Panc1 (cell line): ENCODE measurements at places on chromosomes 1 and 21. TPM values are rescaled to one million over a fixed set of nuclear protein-coding genes. Genes with fewer than 3 reads are reported as not detected.

Gene ADGRL2
- total RNA-seq, result 34.2 TPM

Gene LCE3B
- total RNA-seq, result not detected

Gene CFHR5
- total RNA-seq, result not detected

Gene ADORA3
- not detected for total RNA-seq

Gene CD164L2
- 0.13 TPM for total RNA-seq

Gene L1TD1
- 0.18 TPM for total RNA-seq

Gene HUNK
- 0.05 TPM for total RNA-seq

Gene FCER1G
- 0.77 TPM for total RNA-seq

DNA sequence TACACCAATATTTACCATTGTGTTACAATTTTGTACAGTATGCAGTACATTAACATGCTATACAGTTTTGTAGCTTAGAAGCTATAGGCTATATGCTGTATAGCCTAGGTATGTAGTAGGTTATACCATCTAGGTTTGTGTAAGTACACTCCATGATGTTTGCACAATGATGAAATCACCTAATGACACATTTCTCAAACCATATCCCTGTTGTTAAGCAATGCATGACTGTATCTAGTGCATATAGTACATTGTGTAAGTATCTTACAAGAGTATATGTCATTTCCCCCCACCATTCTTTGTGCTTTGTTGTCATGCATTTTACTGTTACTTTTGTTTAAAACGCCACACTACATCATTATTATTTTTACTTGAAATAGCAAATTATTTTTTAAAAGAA, 65.7 kb upstream of the RNF11 start:
- no peak overlapping the region for H3K27ac ChIP-seq
- H3K27me3 ChIP-seq, result no peaks in the 10 kb centered on the region
- no peak overlapping the region for H3K4me3 ChIP-seq
- no peaks in the 10 kb centered on the region for H3K4me1 ChIP-seq
- peak; percentile 75 for DNase-seq
- H3K36me3 ChIP-seq, result no peaks in the 10 kb centered on the region

GRCh38 chr1:21860971-21861370, 48.9 kb downstream of the LDLRAD2 start:
- H3K27me3 ChIP-seq, result no peaks in the 10 kb centered on the region
- H3K36me3 ChIP-seq, result peaks cover 6% of the 10 kb centered on the region; the same call in 1 of the 2 replicates
- no peak for DNase-seq
- no peaks in the 10 kb centered on the region for H3K4me1 ChIP-seq

- H3K36me3 ChIP-seq, result no peaks in the 10 kb centered on the region; the same call in 1 of the 2 replicates
- H3K4me3 ChIP-seq, result peak overlapping the region; percentile 22
- DNase-seq, result no peak
- peaks cover 69% of the 10 kb centered on the region for H3K4me1 ChIP-seq
These were observed 3.3 kb upstream of the IRF2BP2 start for GRCh38 chr1:234613128-234613875.

- DNase-seq, result peak; percentile 63
- H3K4me1 ChIP-seq, result peaks cover 17% of the 10 kb centered on the region
- H3K36me3 ChIP-seq, result no peaks in the 10 kb centered on the region
These were observed 13.4 kb upstream of the NOS1AP start for GRCh38 chr1:162056043-162056442.

GRCh38 chr1:178706432-178706831, 18.6 kb upstream of the RALGPS2 start:
- H3K4me1 ChIP-seq, result no peaks in the 10 kb centered on the region
- DNase-seq, result no peak
- H3K36me3 ChIP-seq, result no peaks in the 10 kb centered on the region
- H3K27me3 ChIP-seq, result peaks cover 3% of the 10 kb centered on the region; the same call in 1 of the 2 replicates
- no peak overlapping the region for H3K4me3 ChIP-seq
- no peak overlapping the region for H3K27ac ChIP-seq

- H3K27ac ChIP-seq, result no peak overlapping the region
- DNase-seq, result no peak
- H3K27me3 ChIP-seq, result no peaks in the 10 kb centered on the region
- H3K36me3 ChIP-seq, result no peaks in the 10 kb centered on the region; the same call in 1 of the 2 replicates
These were observed 47.8 kb upstream of the IKBKE start for GRCh38 chr1:206422525-206422924.

DNA sequence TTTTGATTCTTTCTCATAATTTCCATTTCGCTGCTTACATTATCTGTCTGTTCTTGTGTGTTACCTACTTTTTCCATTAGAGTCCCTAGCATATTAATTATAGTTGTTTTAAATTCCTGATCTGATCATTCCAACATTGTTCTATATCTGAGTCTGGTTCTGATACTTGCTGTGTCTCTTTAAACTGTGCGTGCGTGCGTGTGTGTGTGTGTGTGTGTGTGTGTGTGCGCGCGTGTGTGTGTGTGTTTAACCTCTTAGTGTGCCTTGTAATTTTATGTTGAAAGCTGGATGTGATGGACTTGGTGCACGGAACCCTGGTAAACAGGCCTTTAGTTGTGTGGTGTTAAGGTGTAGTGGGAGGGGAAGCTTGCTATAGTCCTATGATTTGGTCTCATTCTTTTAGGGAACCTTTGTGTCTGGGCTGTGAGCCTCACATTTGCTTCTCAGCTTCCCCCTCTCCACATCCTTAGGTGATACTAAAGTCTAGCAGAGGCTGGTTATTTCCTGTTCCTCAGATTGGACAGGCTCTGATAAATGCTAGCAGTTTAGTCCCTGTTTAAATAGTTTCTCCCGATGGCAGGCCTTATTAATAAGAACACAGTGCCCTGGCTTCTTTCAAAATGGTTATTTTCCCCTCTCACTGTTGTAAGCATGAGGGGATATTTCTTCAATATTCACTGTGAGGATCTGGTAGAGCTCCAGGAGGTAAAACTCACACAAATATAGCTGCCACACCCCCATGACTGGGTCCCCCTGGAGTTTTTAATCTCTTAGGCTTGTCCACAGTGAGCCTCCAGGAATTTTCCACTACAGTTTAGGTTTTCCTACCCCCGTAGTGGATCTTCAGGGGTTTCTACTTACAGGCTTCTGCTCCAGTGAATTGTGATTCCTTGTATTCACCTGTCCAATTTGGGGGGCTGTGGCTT, 118.3 kb downstream of the GALNT2 start:
- H3K27me3 ChIP-seq, result no peaks in the 10 kb centered on the region
- H3K27ac ChIP-seq, result peak overlapping the region; percentile 81
- H3K36me3 ChIP-seq, result no peaks in the 10 kb centered on the region
- peaks cover 22% of the 10 kb centered on the region for H3K4me1 ChIP-seq

DNA sequence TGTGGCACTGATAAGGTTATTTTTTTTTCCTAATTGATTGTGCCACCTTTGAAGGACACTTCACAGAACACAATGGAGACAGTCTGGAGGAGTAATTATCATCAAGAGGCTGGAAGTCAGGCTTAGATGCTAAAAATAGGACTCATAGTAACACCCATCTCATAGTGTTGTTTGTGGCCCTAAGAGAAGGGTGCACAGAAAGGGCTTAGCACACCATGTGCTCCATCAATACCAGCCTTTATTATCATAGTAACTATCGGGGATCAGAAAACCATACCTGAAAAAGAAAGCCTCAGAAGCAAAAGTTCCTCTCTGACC, 11.9 kb downstream of the NIPAL3 start:
- H3K4me3 ChIP-seq, result no peak overlapping the region
- H3K27me3 ChIP-seq, result no peaks in the 10 kb centered on the region
- no peak overlapping the region for H3K27ac ChIP-seq
- no peaks in the 10 kb centered on the region for H3K4me1 ChIP-seq
- no peak for DNase-seq

DNA sequence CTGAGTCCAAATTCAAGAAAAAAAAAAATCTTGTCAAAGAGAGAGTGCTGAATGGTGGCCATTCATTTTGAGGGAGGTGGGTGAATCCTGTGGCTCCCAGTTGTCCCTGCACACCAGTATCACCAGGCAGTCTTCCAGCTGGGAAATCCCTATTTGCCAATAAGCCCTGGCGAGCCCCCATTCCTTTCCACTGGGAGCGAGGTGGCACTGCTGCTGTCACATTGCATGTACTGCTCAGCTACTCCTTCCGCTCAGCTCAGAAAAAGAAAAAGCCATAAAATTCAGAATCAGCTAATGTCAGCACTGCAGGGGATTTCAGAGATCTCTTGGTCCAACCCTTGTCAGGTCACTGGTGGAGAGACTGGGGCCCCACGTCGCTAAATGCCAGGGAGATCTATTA, 298.5 kb downstream of the OMA1 start:
- no peak for DNase-seq
- no peak overlapping the region for H3K4me3 ChIP-seq
- no peak overlapping the region for H3K27ac ChIP-seq
- H3K36me3 ChIP-seq, result no peaks in the 10 kb centered on the region

GRCh38 chr1:3292051-3292722, 162.3 kb upstream of the ARHGEF16 start:
- H3K27ac ChIP-seq, result no peak overlapping the region
- no peaks in the 10 kb centered on the region for H3K4me1 ChIP-seq
- H3K36me3 ChIP-seq, result no peaks in the 10 kb centered on the region
- DNase-seq, result no peak

DNA sequence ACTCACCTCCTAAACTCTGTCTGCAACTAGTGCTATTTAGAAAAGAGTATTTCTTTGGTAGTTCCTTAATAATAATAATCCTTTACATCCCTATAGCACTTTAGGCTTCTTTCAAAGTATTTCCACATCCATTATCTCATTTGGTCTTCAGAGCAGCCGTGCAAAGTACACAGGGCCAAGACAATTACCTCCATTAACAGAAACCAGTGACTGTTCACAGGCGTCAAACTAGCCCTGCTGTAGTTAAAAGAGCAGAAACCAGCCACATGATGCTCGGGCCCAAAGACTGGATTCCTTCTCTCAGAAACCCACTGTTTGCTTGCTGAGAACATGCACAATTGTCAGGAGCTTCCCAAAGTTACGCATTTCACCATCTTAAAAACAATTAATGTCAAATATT, 396.0 kb upstream of the DAB1 start:
- H3K4me1 ChIP-seq, result no peaks in the 10 kb centered on the region
- DNase-seq, result no peak
- H3K36me3 ChIP-seq, result no peaks in the 10 kb centered on the region
- H3K4me3 ChIP-seq, result no peak overlapping the region

GRCh38 chr21:27306206-27306605, 339.3 kb upstream of the ADAMTS5 start:
- no peak overlapping the region for H3K4me3 ChIP-seq
- no peak overlapping the region for H3K27ac ChIP-seq
- no peaks in the 10 kb centered on the region for H3K36me3 ChIP-seq
- no peaks in the 10 kb centered on the region for H3K27me3 ChIP-seq
- DNase-seq, result no peak
- H3K4me1 ChIP-seq, result no peaks in the 10 kb centered on the region

DNA sequence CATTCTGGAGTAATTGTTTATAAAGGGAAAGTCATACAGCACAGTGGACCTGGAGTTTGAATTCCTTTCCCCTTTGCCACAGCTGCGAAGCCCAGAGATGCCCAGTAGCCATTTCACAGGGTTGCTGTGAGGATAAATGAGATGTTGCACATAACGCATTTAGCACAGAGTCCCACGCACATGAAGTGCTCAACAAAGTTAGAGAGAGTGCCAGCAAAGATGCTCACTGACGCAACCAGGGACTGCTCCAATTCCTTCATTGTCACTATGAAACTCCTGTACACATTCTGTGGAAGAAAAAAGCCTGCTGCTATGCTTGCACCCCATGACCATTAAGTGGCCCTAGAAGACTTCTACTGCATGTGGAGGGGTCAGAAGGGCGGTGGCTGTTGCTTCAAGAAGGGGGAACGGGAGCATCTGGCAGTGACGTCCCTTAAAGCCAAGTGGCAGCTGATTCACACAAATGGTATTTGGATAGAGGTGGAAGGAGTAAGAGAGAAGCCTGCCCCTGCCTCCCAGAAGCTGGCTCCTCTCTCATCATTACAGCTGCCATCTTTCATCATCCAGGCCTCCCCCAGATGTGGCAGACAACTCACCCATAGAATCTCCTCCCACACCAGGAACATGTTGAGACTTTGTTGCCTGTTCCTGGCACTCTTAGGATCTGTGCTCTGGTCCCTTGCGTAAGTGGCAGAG, 26.5 kb upstream of the VAV3 start:
- H3K4me3 ChIP-seq, result no peak overlapping the region
- H3K27me3 ChIP-seq, result no peaks in the 10 kb centered on the region; the same call in 1 of the 2 replicates
- H3K4me1 ChIP-seq, result no peaks in the 10 kb centered on the region
- DNase-seq, result no peak

DNA sequence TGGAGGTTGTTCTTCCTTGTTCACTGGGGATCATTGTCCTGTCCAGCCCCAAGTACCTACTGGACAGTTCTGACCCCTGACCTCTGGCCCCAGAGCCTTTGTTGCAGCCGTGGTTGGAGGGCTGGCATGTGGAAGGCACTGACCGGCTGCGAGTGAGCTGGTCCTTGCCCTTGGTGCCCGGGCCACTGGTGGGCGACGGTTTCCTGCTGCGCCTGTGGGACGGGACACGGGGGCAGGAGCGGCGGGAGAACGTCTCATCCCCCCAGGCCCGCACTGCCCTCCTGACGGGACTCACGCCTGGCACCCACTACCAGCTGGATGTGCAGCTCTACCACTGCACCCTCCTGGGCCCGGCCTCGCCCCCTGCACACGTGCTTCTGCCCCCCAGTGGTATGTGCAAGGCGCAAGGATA, 11.4 kb downstream of the TIE1 start:
- H3K27me3 ChIP-seq, result no peaks in the 10 kb centered on the region
- H3K4me3 ChIP-seq, result no peak overlapping the region
- H3K4me1 ChIP-seq, result no peaks in the 10 kb centered on the region

GRCh38 chr1:204493984-204494280, 673 bp downstream of the PIK3C2B start:
- H3K4me3 ChIP-seq, result peak overlapping the region; percentile 80
- H3K36me3 ChIP-seq, result no peaks in the 10 kb centered on the region; the same call in 1 of the 2 replicates
- no peak for DNase-seq
